Non-pigmented ciliary epithelial cell (primary cell): ENCODE measurements at places on chromosomes 1 and 21.

DNA sequence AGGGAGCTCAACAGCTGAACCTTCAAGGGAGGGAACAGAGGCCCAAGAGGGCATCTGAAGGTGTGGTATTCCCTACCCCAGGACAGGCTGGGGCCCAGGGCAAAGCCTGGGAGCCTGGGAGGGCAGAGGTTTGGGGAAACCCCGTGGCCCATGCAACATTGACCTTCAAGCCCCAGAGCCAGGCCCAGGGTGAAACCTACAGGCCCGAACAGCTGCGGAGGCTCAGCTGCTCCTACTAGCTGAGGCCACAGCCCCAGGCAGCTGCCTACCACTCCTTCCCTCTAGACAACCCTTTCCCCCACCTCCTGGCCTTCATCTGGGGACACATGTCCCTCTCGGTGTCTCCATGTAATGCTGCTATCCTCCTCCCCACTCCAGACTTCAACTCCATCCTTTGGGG lies 3.2 kb downstream of the LAD1 start:
- no peak for DNase-seq

DNA sequence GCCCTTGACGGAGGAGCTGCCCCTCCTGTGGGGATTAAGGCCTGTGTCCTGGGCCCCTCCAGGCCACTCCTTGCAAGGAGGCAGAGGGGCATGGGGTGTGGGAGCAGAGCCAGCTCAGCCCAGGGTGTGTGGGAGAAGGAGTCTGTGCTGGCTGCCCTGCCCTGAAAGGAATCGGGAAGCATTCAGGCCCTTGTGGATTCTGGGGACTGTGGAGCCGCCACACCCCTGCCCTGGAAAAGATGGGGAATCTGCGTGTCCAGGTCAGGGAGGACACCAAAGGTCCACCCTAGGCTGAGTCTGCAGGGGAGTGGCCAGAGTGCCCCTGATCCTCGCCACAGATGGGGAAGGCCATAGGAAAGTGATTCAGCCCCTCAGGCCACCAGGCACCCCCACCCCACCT lies 16.5 kb upstream of the PRDM16 start:
- no peak for DNase-seq

GRCh38 chr1:109879881-109880525 lies 30.6 kb upstream of the CSF1 start:
- DNase-seq, result no peak

GRCh38 chr1:156660752-156661112 lies 16.5 kb downstream of the NES start:
- no peak for DNase-seq

DNA sequence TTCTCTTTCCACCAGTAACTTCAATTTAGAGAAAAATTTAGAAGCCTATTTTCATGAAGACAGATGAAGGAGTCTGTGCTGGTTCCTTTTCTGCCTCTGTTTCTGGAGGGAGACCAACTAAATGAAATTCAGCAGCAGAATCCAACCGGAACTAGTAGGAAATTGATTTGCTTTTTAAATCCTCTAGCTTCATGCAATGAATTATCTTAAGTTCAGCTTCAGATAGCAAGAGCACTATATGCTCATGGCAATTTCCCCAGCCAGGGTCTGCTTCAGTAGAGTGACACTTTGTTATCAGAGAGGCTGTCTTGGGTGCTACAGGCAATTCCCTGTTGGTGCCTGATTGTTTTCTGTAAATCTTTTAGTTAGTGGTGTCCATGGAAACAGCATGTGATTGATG lies 189.7 kb downstream of the SLC35F3 start:
- DNase-seq, result no peak

DNA sequence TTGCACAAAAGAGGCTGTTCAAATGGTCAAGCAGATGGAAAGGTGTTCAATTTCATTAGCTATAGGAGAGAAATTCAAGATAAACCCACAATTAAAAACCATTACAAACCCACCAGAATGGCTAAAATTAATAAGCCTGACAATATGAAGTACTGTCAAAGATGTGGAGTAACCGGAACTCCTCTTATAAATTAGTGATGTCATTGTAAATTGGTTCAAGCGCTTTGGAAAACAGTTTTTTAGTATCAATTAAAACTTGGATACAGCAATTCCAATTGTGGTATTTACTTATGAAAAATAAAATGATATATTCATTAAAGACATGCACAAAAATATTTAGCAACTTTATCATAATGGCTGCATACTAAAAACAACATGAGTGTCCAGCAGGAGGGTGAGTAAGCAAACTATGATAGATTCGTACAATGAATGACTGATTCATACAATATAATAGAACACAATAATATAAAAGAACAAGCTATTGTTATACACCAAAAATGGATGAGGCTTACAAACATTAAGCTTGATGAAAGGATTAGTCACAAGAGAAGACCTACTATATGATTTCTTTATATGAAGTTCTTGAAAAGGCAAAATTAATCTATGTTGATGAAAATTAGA lies 38.4 kb upstream of the FGGY start:
- no peak for DNase-seq

- no peak for DNase-seq
Measured at GRCh38 chr21:29753216-29753615, 186.6 kb downstream of the GRIK1 start.

DNA sequence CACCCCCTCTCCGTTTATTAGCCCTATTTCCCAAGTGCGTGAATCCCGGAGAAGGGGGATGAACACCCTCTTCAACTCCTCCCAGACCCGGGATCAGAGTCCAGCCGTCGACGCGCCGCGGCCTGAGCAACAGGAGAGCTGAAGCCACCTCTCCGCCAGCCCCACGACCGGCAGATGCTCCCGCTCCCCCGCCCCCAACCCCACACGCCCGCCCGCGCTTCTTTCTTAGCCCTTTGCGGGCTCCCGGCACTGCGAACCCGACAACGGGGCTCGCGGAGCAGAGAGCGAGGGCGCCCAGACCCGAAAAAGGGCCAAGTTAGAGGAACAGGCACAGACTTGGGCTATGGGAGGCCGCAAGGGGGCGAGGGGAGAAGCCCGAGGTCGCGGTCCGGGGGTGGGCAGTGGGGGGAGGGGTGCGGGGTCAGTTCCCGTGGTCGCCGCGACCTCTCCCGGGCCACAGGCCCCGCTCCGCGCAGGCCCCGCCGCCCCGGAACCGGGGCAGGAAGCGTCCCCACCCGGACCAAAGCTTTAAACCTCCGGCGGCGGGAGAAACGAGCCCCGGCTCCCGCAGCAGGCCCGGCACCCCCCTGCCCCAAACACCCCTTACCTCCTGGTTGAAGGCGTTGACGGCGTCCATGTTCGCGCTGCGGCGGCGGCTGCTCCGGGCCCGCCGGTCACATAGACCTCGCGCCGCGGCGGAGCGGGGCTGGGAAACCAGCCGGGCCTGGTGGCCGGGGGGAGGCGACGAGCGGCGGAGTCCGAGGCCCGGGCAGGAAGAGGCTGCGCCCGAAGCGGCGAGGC lies 662 bp downstream of the SCAF4 start:
- DNase-seq, result no peak

- peak; percentile 4 for DNase-seq
Measured at GRCh38 chr21:25809013-25809412, 74.2 kb downstream of the GABPA start.

DNA sequence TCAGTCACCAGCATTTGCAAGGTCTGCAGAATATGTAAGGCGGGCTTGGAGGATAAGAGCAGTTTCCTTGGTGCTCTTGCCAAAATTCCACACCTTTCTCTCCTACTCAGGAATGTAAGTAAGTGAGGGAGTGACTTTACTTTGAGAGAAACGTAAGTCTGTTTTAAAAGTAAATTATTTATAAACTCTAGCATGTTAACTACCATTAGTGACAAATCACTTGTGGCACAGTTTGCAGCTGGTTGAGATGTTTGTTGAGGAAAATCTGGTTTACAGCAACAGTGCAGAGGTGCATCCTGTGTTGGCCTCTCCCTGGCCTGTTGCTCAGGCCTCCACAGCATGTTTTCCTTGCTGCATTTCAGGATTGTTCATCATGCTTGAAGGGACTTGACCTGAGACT lies 8.5 kb downstream of the CGN start:
- DNase-seq, result no peak

DNA sequence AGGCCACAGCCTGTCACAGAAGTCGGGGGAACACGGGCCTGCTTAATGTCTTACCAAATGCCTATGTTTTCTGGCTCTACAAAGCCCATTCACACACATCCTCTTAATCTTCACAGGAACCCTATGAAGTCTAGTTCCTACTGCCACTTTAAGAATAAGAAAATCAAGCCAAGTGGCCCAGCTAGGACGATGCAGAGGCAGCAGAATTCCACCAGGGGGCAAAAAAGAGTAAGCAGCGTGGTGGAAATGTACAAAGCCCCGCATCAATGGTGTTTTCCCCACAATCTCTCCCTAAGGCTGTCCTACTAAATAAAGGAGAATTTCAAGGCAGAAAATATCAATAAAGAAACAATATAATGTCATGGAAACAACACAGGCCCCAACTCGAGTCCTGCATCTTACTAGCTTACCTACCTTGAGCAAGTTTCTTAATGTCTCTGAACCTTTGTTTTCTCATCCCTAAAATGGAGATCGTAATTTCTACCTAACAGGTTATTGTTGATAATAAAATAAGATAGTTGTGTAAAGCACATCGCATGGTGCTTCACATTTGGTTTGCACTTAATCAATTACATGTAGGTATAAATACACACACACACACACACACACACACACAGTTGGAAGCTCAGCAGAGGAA lies 21.4 kb downstream of the SEC16B start:
- DNase-seq, result no peak
